ENCODE measurements at places on chromosomes 1 and 21. TPM values are rescaled to one million over a fixed set of nuclear protein-coding genes. Genes with fewer than 3 reads are reported as not detected.

GRCh38 chr1:61569303-61569621 is 155.7 kb downstream of the TM2D1 start:
- H3K4me3 ChIP-seq: no peak overlapping the region
- H3K36me3 ChIP-seq: no peaks in the 10 kb centered on the region
- no peak for DNase-seq
- no peaks in the 10 kb centered on the region for H3K27me3 ChIP-seq
- H3K4me1 ChIP-seq: no peaks in the 10 kb centered on the region

DNA sequence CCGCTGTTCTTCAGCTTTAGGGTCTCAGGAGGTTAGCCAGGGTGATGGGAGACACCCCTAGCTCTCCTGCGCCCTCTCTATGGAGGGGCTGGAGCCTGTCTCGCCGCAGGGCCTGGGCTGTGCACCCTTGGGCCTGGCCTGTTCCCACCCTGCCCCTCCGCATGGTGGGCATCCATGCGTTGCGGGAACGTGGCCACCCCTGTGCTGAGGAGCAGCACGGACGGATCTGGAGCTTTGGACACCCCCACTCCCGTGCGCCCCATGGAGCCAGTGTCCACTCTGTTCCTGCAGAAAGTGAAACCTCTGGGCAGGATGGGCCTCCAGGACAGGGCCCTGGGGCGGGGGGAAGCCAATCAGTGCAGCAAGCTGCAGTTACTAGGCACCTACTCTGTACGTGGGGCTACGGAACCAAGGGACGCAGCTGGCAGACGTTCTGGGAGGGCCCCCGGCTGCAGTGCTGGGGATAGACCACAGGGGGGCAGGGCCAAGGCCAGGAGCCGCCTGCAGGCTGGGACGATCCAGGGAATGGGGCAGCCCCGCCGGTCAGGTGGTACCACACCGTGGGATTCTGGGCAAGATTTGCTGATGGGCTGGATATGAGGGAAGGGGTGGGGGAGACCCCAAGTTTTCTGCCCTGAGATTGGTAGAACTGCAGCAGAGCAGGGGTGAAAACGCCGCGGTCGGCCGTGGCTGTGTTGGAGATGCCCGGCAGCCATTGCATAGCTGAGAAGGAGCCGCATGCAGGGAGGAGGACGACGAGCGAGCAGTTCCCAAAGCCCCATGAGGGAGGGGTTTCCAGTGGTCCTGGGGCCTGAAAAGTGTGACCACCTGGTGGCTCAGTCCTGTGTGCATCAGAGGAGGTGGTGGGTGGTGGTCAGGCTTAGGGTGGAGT is 43.3 kb downstream of the TP73 start:
- DNase-seq: peak; percentile 62
- H3K4me1 ChIP-seq: no peaks in the 10 kb centered on the region
- H3K4me3 ChIP-seq: no peak overlapping the region
- H3K36me3 ChIP-seq: no peaks in the 10 kb centered on the region

DNA sequence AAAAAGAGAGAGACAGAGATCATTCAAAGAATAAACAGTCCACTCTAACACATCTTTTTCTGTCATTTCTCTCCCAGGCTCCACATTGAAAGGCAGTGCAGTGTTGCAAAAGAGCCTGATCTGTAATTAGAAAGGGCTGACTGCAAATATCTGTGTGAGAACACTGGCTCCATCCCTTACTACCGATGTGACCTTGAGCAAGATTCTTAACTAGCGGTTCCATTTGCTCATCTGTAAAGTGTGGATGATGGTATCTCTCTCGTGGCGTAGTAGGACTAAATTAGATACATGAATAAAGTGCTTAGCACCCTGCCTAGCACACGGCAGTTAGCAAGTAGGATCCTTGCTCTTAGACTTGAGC is 26.9 kb upstream of the SLC44A3 start:
- no peak for DNase-seq
- no peak overlapping the region for H3K4me3 ChIP-seq
- no peaks in the 10 kb centered on the region for H3K36me3 ChIP-seq
- H3K27me3 ChIP-seq: no peaks in the 10 kb centered on the region
- H3K27ac ChIP-seq: no peak overlapping the region
- H3K4me1 ChIP-seq: peaks cover 18% of the 10 kb centered on the region

- H3K27ac ChIP-seq: peak overlapping the region; percentile 55
- no peaks in the 10 kb centered on the region for H3K36me3 ChIP-seq
- DNase-seq: peak; percentile 52
Observed at GRCh38 chr1:93616996-93617669, 64.5 kb downstream of the BCAR3 start.

Gene GBP3
- 7.7 TPM for total RNA-seq

- H3K4me3 ChIP-seq: no peak overlapping the region
- DNase-seq: no peak
- H3K36me3 ChIP-seq: no peaks in the 10 kb centered on the region
- no peak overlapping the region for H3K27ac ChIP-seq
- no peaks in the 10 kb centered on the region for H3K27me3 ChIP-seq
Observed at GRCh38 chr1:30770150-30770549, 12.6 kb upstream of the LAPTM5 start.

GRCh38 chr1:100614570-100614969 is 76.6 kb downstream of the GPR88 start:
- H3K4me3 ChIP-seq: no peak overlapping the region
- no peaks in the 10 kb centered on the region for H3K4me1 ChIP-seq
- no peaks in the 10 kb centered on the region for H3K36me3 ChIP-seq

Gene VWA1
- total RNA-seq: 40.5 TPM

GRCh38 chr1:70017770-70018169 is 187.6 kb downstream of the LRRC40 start:
- no peak for DNase-seq

All from heart right ventricle (tissue), 16 donors.